Right renal pelvis (tissue), 4 donors: ENCODE measurements at places on chromosomes 2 and 18. TPM values are rescaled to one million over a fixed set of nuclear protein-coding genes. Genes with fewer than 3 reads are reported as not detected.

- no peak for DNase-seq
Measured at GRCh38 chr2:127552846-127553245, 17.4 kb downstream of the MYO7B start.

Gene L3MBTL4
- 5.3 TPM for polyA plus RNA-seq

Gene MCEE
- polyA plus RNA-seq: 21.8 TPM

DNA sequence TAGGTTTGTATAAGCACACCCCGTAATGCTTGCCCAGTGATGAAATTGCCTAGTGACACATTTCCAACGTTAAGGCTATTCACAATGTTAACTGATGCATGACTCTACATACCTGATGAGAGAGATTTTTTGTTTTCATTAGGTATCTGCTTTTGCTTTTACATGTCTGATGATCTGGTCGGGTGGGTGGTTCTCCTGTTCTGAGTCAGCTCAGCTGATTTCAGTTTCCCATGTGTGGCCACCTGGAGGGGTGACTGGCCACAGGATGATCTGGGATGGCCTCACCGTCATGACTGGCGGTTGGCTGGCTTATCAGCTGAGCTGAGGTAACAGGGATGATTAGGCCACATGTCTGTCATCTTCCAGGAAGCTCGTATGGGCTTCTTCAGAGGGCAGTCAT lies 33.8 kb upstream of the ACYP2 start:
- DNase-seq: no peak

GRCh38 chr2:43157506-43158246 lies 68.7 kb downstream of the ZFP36L2 start:
- no peak for DNase-seq

GRCh38 chr2:12918138-12918834 lies 201.6 kb downstream of the TRIB2 start:
- DNase-seq: no peak

Gene CTAGE1
- polyA plus RNA-seq: not detected

DNA sequence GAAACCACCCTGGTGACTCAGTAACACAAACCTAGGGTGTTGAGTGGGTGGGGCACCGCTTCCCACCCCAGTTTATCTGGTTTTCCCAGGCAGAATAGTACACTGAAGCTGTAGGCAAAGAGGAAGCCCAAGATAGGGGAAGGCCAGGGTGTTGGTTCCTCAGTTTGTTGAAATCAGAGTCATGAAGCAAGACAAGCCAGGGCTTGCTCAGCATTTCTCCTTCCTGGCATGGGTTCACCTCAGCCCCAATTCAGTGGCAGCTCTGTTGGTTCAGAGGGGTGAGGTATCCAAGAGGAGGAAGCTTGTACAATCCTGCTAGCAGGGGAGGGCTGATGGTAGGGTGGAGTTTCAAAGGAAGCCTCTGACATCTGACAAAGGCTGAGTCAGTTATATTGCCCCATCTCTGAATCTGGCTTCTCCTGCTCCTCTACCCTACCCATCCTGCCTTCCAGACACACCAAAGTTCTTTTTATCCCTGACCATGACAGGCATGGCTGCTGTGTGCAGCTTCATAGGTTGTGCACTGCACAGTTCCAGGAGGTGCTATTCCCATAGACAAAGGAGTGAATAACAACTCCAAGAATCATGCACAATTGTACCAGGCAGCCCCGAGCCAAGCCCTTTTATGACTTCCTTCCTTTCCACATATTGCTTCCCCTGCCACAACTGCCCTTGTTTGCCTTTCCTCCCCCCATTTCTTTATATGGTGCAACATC lies 24.9 kb upstream of the RAB10 start:
- DNase-seq: no peak

Gene FOXD4L1
- polyA plus RNA-seq: 0.40 TPM
